Hypothalamus (tissue), 51 donors: ENCODE measurements at places on chromosomes 3 and 15.

DNA sequence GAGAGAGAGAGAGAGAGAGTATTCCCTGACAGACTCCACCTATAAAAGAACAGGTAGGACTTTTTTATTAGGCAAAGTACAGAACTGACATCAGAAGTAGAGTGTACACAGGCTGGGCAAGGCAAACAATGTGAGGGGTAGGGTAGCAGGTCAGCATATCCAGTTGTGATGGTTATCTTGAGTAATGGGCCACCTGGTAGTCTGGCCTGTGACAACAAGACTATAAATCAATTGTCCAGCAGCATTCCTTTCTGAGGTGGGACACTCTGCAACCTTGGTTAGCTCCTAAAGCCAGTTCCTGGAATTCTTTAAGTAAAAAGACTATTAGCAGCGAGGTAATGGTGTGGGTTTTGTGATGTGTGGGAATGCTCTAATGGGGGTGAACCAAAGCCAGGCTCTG lies 14.9 kb upstream of the TMCC1 start:
- DNase-seq = no peak

DNA sequence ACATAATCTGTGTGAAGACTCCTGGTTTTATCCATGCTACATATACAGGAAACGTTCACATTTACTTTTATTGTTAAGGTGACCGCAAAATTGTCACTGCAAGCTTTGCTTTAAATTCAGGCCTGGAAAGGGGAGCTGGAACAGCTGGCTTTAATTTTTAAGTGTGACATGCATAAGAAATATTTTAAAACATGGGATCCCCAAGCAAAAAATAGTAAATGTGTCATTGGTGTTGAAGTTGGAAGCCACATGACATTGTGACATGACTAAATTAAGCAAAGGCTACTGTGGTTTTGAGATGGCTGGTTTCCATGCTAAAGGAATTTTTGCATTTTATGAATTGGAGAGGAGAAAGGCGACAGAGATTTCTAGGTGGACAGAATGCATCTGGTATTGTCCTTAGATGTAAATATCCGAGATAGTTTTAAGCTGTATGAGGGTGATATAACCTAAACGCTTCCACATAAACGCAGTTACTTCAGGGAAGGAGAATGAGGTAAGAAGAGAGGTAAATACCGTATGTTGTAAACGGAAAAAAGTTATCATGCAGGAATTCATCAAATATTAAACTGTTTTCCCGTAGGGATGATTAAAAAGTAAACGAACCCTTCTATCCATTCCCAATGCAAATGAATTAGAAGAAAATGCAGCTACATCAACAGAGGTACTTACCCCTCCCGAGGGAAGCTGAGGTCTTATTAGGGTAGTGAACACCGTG lies 927 bp upstream of the FYTTD1 start:
- no peak for DNase-seq

DNA sequence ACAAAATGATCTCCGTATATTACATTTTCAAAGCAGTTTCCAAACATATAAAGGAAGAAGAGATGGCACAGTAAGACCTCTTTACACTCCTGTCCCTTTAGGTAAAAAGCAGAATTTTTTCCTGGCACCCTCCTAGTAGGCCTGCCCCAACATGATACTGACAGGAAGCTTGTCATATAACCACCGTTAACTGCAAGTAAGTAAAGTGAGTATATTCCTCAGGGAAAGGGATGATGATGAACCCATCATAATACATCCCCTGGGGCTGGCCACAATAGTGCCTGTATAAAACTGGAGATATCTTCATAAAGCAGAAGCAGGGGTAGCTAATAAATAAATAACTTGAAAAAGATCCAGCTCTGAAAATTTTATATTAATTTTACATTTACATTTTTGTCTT lies 893.0 kb downstream of the DIPK2A start:
- no peak for DNase-seq

- DNase-seq = no peak
These were observed 7.1 kb downstream of the ELL3 start for GRCh38 chr15:43769584-43770228.

DNA sequence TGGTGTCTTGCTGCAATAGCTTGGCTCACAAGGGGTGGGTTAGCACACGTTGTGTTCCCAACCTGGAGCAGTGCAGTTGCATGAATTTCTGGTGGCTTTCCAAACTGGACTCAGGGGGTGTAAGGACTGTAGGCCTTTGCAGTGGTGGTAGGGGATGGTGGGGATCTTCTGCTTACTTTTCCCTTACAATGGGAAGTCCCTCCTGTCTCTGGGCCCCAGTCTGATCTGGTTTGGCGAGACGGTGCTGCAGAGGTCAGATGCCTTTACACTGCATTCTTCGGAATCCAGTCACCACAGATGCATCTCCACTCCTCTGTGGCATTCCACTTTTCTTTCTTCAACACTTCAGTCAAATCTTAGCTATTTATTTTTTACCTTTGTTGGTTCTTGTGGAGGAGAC lies 132.1 kb downstream of the DOCK3 start:
- no peak for DNase-seq

DNA sequence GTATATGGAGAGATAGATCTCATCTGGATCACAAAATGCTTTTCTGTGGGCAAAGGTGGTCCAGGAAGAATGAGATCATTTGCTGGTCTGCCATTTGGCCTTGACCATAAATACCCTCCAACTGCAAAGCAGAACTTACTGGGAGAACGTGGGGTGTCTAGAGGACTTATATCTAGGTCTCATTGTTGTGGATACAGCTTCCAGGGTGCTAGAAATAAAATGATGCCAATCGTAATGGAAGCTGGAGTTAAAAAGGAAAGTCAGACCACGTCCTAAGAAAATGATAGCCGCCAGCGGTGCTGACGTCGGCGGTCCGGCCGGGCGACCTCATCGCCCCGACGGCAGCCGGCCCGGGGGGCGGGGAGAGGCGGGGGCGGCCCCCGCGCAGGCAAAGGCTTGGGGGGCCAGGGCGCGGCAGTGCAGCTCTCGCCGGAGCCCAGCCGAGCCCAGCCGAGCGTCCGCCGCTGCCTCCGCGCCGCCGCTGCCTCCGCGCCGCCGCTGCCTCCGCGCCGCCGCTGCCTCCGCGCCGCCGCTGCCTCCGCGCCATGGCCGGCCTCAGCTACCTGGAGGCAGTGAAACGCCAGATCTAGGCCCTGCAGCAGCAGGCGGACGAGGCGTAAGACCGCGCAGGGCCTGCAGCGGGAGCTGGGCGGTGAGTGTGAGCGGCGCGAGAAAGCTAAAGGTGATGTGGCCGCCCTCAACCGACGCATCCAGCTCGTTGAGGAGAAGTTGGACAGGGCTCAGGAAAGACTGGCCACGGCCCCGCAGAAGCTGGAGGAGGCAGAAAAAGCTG lies 89.5 kb downstream of the EOMES start:
- peak; percentile 9 for DNase-seq

GRCh38 chr15:81293728-81294515 lies 30.0 kb downstream of the STARD5 start:
- no peak for DNase-seq

GRCh38 chr3:32340039-32340438 lies 51.6 kb upstream of the CMTM7 start:
- DNase-seq = no peak

GRCh38 chr15:67843571-67844387 lies 3.9 kb upstream of the RNU6-1 start:
- no peak for DNase-seq

DNA sequence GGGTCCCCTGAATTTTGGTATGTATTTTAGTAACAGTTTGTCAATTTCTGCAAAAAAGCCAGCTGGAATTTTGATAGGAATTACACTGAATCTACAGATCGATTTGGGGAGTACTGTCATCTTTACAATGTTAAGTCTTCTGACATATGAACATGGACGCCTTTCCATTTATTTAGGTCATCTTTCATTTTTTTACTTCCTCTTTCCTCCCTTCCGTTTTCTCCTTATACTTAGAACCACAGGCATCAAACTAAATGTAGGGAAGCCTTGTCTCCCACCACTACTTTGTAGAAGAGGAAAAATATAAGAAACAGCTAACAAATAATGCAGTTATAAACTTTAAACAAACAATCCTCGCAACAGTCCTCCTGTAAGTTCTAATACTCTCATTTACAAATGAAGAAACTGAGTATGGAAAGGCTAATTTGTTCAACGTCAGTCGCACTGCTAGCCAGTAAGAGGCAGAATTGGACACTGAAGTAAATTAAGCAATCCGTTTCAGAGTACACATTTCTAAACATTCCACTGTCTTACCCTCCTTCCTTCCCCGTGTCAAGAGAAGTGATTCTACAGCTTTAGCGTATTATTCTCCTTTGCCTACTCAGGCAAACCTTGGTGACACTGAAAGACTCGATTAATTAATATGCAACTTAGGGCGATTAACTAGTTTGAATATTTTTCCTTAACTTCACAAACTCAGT lies 25.6 kb downstream of the RHOA start:
- no peak for DNase-seq

DNA sequence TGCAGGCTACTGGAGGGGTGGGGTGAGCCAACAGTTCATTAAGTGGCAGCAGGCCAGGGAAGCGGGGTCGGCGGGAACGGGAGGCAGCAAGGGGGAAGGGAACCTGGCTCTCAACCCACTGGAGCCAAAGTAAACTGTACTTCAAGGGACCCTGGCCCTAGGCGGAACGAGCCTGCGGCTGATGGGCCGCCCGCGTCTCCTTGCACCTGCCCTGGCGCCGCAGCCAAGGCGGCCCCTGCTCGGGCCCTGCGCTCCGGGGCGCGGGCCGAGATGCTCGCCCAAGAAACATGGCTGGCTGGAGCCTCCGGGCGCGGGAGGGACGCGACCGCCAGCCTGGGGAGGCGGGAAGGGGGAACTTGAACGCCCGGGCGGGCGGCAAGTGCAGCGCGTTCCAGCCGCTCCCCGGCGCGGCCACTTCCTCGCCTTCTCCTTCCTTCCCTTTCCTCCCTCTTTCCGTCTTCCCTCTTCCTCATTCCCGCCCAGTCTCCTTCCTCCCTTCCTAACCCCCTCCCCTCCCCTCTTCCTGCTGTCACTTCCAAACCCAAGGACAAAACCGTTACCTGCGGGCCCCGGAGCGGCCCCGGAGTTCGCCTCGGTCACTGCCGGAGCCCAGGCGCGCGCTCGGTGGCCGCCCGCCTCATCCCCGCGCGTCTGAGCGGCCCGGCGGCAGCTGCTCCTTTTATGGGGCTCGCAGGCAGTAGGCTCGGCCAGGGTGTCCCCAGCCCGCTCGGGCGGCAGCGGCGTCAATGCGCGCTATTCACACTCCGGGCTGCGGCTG lies 489.7 kb downstream of the MAGI1 start:
- peak; percentile 28 for DNase-seq

GRCh38 chr3:45437383-45437782 lies 49.0 kb downstream of the LARS2 start:
- no peak for DNase-seq

DNA sequence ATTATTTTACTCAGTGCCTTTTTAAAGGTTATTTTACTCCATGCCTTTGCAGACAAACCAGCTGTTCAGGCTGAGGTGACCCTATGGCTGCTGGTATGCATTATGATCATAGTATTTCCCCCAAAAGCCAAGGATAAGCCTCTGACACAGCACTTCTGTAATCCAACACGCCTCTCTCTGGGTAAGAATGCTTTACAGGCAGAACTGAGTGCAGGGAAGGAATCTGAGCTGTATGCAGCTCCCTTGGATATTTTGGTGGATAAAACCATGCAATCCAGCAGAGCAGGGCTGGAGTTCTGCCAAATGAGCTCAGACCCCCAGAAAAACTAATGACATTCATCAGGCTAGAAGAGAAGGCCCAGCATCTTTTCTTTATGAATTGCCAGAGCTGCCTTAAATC lies 11.7 kb upstream of the MAP1A start:
- no peak for DNase-seq

- no peak for DNase-seq
These were observed 519.7 kb downstream of the DIPK2A start for GRCh38 chr3:144491333-144491732.
